ENCODE measurements at places on chromosomes 1 and 21.

DNA sequence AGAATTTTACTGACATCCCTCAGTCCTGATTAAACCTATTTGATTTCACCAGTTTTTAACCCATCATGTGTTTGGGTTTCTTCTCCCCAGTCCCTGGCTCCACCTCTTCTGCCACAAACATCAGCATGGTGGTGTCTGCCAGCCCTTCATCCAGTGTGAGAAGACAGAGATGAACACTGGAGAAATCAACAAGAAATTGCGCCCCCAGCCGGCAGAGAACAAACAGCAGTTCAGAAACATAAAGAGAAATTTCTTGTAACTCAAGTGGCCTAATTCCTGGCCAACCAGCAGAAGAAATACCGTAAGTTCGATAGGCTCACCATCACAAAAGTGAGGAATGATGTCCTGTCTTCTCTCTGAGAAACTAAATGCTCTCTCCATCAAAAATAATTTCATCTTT lies 18.3 kb downstream of the S100A11 start:
- no peak for DNase-seq

DNA sequence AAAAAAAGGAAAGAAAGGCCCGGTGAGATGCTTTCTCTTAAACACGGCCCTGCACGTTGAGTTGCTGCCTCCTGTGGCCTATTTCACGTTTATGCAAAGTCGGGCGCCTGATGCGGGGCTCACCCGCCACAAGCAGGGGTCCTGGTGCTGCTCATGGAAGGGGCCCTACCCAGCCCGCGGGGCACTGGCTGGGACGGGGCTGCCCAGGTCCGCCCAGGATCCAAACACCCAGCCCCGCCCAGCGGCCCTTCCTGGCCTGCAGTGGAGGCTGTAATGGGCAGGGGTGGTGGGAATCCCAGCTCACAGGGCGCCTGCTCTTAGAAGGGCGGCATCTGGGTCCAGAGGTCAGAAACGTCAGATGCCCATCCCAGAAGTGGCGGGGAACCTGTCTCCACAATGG lies 1.6 kb downstream of the COL6A2 start:
- no peak for DNase-seq

DNA sequence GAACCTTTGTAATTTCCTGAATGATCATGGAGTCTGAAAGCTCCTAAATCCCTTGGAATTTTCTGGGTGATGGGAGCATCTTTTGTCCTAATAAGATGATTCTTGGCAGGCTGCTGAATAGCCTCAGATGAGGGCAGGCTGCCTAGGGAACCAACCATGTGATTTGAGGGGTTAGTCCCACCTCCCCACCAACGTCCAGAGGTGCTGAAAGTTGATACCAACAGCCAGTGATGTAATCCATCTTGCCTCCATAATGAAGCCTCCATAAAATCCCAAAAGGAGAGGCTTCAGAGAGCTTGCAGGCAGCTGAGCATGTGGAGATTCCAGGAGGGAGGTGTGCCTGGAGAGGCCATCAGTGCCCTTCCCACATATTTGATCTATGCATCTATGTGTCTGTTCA lies 43.7 kb downstream of the GTF2B start:
- no peak for DNase-seq

DNA sequence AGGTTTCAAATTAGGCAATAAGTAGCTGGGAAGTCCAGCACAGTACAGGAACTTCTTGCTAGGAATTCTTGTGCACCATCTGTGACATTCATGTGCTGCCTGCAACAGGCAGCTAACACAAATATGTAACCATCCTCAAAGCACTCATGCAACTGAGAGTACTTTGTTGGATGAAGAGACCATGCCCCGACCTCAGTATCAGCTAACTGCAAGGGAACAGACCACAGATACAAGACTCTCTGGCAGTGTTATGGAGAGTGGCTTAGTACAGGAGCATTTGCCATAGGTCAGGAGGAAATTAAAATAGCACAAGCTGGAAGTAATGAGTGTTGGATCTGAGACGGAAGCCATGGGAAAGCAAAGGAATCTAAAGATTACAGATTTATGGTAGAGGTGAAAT lies 123.6 kb downstream of the LRRC53 start:
- no peak for DNase-seq

DNA sequence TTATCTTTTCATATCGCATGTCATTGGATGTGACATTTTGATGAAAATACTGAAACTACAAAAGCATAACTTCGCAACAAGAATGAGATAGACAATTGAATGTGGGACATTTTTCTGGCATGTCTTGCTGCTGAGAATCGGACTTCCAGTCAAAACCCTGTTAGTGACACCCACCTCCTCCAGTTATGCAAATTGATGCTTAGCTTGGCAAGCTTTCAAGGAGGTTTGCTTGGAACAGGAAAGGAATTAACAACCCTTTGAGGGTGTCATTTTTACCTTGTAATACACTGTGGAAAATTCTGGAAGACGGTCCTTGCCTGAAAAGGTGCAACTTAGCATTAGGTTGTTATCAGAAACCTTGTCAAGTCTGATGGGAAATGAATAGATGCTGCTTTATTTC lies 38.8 kb upstream of the FAM3B start:
- no peak for DNase-seq

DNA sequence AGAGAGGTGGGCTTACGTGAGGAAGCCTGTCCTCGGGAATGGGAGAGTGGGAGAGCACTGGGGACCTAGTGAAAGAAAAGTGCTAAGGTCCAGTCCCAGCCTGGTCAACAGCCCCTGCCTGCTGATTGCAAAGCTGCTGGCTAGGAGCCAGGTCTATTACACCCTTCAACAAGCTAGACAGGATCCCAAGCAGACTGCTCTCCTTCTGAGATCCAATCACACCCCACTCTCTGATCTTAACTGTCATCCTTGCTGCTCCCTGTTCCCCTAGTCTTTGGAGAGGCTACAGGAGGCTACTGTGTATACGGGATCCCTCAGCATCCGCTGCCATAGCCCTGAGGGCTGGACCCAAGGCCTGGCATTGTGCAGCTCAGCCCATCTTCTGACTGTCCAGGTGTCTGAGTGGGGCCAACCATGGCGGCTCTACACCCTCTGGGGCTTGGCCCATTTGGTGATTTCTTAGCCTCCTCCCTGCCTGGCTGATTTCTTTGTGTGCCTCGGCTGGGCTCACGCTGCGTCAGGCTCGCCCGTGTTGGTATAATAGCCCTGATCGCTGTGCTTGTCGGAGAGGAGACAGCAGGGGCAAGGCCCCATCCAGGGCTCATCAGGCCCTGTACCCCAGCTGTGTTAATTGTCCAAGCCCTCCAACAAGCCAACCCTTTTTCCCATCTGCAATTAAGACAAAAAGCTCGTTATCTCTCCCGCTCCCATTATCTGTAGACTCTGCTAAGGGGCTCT lies 43.9 kb downstream of the NAV1 start:
- DNase-seq = peak; percentile 28

DNA sequence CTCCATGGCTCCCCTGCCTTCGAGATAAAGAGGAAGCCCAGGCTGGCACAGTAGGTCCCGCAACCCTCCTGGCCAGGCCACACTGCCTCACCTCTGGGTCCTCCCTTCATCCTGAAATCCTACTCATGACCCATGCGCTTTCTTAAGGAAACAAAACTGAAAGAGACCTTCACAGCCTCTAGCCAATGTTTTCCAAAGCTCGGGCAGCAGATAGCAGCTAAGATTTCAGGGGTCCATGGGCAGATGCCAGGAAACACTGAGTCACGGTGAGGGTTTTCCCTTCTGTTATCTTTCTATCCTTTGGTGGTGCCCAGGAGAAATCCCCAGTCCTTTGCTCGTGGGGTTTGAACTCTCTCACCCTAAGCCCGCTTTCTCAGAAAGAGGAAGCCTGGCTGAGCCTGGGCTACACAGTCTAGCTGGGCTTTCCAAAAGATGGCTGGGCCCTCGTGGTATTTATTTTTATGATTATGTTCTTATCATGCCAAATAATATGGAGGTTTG lies 26.6 kb downstream of the TTC39A start:
- DNase-seq = no peak

GRCh38 chr1:71001624-71002023 lies 46.0 kb downstream of the PTGER3 start:
- no peak for DNase-seq

GRCh38 chr1:5645929-5646328 lies 346.3 kb downstream of the NPHP4 start:
- no peak for DNase-seq

DNA sequence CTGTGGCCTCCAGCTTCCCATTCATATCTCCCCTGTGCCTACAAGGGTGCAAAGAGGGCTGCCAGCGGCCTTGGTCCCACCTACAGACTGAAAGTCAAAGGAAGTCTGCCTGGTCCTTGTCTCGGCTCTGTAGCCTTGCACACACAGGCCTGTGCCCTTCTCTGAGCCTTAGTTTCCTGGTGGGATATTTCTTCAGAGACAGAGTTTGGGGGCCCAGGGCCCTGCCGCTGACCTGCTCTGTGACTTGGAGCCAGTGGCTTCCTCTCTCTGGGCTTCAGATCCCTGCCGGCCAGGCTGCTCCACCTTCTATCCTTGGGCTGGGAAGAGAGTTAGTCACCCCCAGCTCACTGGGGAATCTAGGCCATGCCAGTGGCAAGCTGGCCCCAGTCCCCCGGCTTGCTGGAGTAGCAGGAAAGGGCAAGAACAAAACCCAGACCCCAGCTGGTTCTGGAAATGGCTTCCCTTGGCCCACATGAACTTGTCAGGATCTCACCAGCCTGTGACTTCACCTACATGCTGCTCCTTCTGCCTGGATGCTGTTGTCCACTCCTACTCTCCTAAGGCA lies 1.0 kb upstream of the TMEM61 start:
- no peak for DNase-seq

- DNase-seq = no peak
These were observed 13.5 kb downstream of the COL6A1 start for GRCh38 chr21:45994759-45995685.

GRCh38 chr1:204746838-204747442 lies 61.4 kb upstream of the LRRN2 start:
- no peak for DNase-seq

DNA sequence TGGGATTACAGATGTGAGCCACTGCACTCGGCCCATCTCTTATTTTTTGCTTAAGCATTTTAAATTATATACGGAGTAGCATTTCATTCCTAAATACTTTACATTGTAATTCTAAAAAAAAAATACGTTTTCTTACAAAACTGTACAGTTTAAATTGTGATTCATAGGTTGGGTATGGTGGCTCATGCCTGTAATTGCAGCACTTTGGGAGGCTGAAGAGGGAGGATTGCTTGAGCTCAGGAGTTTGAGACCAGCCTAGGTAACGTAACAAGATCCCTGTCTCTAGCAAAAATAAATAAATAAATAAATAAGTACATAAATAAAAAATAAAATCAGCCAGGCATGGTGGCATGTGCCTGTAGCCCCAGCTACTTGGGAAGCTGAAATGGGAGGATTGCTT lies 24.6 kb downstream of the TBCE start:
- DNase-seq = no peak

DNA sequence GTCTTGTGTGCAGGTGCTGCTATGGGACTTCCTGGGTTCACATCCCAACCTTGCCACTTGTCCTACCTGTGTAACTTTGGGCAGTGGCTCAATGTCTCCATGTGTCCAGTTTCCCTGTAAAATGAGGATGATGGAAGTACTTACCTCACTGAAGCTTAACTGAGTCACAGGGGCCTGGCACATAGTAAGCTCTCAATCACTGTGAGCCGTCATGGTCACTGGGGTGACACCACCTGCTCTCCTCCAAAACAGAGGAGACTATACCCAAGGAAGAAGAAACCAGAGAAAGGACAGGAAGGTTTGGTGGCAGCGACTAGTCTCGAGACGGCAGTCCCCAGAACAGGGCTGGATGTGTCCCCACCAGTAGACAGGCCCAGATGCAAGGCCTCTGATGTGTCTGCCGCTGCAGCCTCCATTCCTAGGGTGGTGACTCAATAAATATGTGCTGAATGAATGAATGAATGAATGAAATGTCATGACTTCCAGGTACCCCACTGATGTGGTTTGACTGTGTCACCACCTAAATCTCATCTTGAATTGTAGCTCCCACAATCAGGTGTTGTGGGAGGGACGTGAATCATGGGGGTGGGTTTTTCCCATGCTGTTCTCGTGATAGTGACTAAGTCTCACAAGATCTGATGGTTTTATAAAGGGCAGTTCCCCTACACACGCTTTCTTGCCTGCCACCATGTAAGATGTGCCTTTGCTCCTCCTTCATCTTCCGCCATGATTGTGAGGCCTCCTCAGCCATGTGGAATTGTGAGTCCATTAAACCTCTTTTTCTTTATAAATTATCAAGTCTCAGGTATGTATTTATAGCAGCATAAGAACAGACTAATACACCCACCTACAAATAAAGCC lies 13.0 kb upstream of the LRP8 start:
- DNase-seq = no peak

DNA sequence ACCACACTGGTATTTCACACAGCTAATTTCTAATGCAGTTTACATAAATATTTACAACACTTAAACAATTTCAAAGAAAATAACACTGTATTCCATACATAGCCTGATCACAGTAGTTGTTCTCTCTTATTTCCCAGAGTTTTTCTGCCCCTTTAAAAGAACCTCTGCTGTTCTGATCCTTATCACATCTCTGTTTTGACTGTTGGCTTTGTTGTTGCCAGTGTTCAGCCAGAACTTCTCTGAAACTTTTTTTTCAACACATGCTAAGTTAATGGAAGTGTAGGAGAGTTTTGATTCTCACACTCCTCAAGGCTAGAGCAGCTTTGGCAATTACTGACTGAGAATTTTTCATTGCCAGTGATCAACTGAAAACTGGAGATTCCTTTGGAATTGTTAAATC lies 11.1 kb downstream of the SELE start:
- no peak for DNase-seq

GRCh38 chr1:229155472-229155871 lies 115.4 kb upstream of the RAB4A start:
- DNase-seq = no peak

DNA sequence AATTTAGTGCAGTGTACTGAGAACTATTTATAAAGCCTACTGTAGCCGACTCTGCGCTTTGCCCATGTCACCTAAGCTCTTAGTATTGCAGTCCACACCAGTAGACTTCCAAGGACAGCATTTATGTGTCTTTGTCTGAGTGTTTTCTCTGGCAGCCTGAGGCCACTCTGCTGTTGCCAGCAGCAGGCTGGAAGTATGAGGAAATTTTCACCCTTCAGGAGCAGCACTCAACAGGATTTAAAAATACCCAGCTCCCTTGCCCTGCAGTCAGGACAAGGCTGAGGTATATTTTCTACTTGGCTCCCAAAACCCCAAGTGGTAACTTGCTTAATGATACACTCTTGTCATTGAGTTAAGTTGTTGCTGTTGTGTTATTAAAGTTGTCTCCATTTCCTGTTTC lies 230.1 kb downstream of the SRGAP2C start:
- no peak for DNase-seq

GRCh38 chr1:119737040-119737682 lies 25.4 kb downstream of the PHGDH start:
- DNase-seq = no peak

DNA sequence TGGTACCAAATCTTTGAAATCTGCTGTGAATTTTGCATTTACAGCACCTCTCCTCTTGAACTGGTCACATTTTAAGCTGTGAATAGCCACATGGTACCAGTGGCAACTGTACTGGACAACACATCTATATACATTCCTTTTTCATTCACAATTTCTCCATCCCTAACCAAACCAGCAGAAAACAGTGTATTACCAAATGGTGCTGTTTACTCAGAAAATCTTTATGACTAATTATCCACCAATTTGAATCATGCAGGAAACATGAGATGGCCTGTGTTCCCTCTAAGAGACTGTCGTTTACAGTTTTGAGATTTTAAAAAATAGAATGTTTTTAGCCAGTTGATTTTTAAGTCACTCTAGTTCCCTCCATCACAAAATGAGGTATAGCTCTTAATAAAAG lies 17.6 kb upstream of the CCT8 start:
- DNase-seq = no peak

GRCh38 chr1:64530969-64531692 lies 61.2 kb downstream of the CACHD1 start:
- DNase-seq = no peak

Data from NCI-H748 treated with DMSO at 0.1 percent for 48 hours (cell line).